ENCODE measurements at places on chromosomes 2 and 18. TPM values are rescaled to one million over a fixed set of nuclear protein-coding genes. Genes with fewer than 3 reads are reported as not detected.

The CTDSP1 gene
- 103 TPM for total RNA-seq

The NXPH2 gene
- total RNA-seq = not detected

DNA sequence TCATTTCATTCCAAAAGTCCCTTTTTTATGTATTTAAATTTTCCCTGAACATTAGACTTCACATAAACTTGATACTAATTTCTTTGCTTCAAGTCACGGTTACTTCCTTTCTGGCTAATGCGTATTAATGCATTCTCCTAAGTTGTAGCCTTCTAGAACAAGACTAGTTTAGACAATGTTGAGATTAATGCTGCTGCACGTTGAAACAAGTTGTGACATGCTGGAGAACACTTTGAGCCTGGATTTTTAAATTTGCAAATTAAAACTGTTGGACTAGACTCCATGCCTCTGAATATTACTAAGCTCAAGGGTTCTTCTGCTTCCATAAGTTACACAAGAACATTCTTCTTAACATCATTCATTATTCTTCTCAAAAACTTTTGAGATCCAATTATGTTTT lies 29.1 kb downstream of the ID2 start:
- no peak for DNase-seq
- no peak overlapping the region for H3K27ac ChIP-seq
- peaks cover 7% of the 10 kb centered on the region for H3K27me3 ChIP-seq
- H3K4me3 ChIP-seq = no peak overlapping the region
- no peaks in the 10 kb centered on the region for H3K4me1 ChIP-seq

DNA sequence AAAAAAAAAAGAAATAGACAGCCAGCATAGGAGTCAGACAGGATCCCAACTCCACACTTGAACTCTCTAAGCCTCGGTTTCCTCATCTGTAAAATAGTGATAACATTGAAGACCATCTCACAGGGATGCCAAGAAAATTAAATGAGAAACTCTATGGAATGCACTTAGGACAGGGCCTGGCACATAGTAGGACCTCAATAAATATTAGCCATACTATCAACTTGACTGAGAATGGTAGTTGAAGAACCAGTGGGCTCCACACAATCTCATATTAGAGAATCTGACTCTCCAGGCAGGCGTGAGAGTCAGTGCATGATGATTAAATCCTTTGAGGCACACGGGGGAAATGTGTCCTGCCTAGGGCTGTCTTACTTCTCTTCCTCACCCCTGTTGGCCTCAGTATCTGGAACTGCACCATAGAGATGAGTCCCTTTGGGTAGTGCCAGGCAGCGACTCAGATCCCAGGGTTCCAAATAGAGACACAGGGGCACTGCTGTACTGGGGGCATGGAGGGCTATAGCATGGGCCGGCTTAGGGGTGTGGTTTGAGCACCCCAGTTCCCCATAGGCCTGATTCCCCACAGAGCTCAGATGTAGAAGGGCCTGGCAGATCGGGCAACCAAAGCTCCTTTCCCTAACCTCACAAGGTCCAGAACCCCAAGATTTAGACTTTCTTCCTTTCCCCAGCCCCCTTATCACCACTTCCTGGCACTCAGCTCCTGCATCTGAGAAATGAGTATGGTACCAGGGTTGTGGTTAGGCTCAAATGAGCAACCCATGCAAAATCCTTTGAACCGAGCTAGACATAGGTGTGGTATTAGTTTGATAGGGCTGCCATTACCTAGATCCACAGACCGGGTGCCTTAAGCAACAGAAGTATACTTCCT lies 51.3 kb upstream of the CAB39 start:
- H3K4me3 ChIP-seq = peak overlapping the region; percentile 88
- peaks cover 84% of the 10 kb centered on the region for H3K4me1 ChIP-seq
- peak overlapping the region; percentile 98 for H3K27ac ChIP-seq

GRCh38 chr2:227822416-227823003 lies 8.9 kb downstream of the CCL20 start:
- no peaks in the 10 kb centered on the region for H3K36me3 ChIP-seq
- H3K4me3 ChIP-seq = no peak overlapping the region
- no peak for DNase-seq

DNA sequence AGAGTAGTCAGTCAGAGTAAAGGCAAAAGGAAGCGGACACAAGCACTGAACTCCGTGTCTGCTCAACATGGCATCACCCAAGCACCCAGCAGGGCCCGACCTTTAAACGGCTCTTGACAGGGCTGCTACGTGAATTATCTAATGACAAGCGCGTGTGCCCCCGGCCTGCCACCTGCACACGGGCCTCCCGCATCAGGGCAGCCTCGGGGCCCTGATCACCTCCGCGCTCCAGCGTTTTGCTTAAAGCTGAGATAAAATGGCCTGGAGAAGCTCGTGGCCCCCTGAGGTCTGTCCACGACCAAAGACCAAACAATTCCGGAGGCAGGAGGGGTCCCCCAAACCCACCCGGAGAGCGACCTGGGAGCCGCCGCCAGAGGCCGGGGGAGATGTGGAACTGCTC lies 376 bp downstream of the NDUFA10 start:
- peaks cover 17% of the 10 kb centered on the region for H3K4me1 ChIP-seq
- H3K36me3 ChIP-seq = peaks cover 15% of the 10 kb centered on the region
- peak overlapping the region; percentile 88 for H3K4me3 ChIP-seq
- peak overlapping the region; percentile 94 for H3K27ac ChIP-seq
- H3K27me3 ChIP-seq = peaks cover 5% of the 10 kb centered on the region

- H3K27ac ChIP-seq = no peak overlapping the region
- H3K36me3 ChIP-seq = peaks cover 30% of the 10 kb centered on the region
- peaks cover 10% of the 10 kb centered on the region for H3K4me1 ChIP-seq
- no peaks in the 10 kb centered on the region for H3K27me3 ChIP-seq
- no peak overlapping the region for H3K4me3 ChIP-seq
Observed at GRCh38 chr2:88735853-88736252, 44.4 kb downstream of the RPIA start.

- H3K36me3 ChIP-seq = no peaks in the 10 kb centered on the region
- H3K27ac ChIP-seq = no peak overlapping the region
- H3K27me3 ChIP-seq = peaks cover 14% of the 10 kb centered on the region
- no peak for DNase-seq
- no peaks in the 10 kb centered on the region for H3K4me1 ChIP-seq
- no peak overlapping the region for H3K4me3 ChIP-seq
Observed at GRCh38 chr2:38244301-38244700, 132.8 kb downstream of the ATL2 start.

DNA sequence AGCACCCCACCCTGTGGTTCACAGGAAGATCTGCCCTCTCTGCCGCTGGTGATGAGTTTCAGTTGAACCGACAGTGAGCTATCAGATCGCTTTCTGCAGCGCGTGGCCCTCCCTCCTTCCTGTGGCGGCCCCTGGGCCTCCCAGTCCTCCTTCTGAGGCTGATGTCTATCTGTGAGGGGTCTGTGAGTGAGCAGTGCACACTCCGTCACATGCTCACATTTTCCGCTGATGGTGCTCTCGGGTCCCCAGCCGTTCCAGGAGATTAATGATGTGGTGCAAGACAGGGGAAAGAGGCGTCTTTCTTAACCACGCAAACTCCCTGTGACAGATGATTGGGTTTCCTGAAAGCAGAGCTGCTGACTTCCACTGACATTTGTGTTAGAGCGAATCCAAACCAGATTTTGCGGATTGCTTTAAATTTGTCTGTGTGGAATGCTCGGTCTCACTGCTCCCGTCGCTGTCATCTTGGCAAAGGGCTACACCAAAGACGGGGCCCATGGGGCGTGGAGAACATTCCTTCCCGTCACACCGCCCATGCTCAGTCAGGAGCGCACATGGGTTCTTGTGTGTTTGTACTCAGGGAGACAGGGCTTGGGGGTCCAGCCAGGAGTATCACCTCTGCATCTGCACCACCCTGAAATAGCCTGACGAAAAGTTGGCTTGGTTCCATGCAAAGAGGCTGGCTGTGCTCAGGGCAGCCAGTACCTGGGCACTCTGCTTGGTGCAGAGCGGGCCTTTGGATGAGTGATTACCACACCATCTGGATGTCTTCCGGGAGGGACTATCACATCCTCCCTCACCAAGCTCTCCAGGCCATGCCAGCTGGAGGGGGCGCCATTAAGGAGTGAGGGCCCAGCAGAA lies 154.7 kb upstream of the HS6ST1 start:
- H3K27me3 ChIP-seq = peaks cover 6% of the 10 kb centered on the region
- peak; percentile 77 for DNase-seq
- H3K4me1 ChIP-seq = peaks cover 11% of the 10 kb centered on the region
- H3K27ac ChIP-seq = peak overlapping the region; percentile 83
- H3K4me3 ChIP-seq = peak overlapping the region; percentile 76
- peaks cover 2% of the 10 kb centered on the region for H3K36me3 ChIP-seq

- H3K27ac ChIP-seq = peak overlapping the region; percentile 89
- peak overlapping the region; percentile 73 for H3K4me3 ChIP-seq
- no peaks in the 10 kb centered on the region for H3K27me3 ChIP-seq
- H3K4me1 ChIP-seq = peaks cover 34% of the 10 kb centered on the region
- peaks cover 18% of the 10 kb centered on the region for H3K36me3 ChIP-seq
Observed at GRCh38 chr2:241844831-241845578, 13.7 kb downstream of the PDCD1 start.

GRCh38 chr2:5791371-5791770 lies 99.2 kb downstream of the SOX11 start:
- H3K27ac ChIP-seq = no peak overlapping the region
- no peak for DNase-seq
- no peak overlapping the region for H3K4me3 ChIP-seq
- no peaks in the 10 kb centered on the region for H3K27me3 ChIP-seq
- H3K4me1 ChIP-seq = no peaks in the 10 kb centered on the region

DNA sequence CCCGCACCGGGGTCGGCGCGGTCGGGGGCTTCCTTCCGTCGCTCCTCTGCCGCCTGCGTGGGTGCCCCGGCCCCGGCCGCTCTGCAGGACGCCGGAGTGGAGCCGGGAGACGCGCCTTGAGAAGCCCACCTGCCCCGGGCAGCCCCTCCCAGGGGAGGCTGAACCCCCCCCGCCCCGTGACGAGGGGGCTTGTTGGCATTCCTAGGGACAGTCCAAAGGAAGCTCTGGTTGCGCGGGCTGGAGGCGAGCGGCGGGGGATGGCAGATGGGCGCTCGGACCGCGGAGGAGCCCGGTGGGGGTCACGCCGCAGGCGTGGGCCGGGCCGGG lies 133.5 kb upstream of the MGAT5 start:
- no peak for DNase-seq
- H3K36me3 ChIP-seq = no peaks in the 10 kb centered on the region
- H3K4me1 ChIP-seq = peaks cover 41% of the 10 kb centered on the region
- H3K4me3 ChIP-seq = peak overlapping the region; percentile 94
- no peak overlapping the region for H3K27ac ChIP-seq

Measured in activated CD4-positive, alpha-beta T cell treated with anti-CD3 and anti-CD28 coated beads, Interleukin-2, amount 10 ng/mL, durations not matched to agents 24 days and 14 days (primary cell).